ENCODE measurements at places on chromosomes 11 and 22.
A peak's percentile ranks its signal among the peaks of the same experiment; 100 is the strongest.

GRCh38 chr11:112280268-112281126 lies 19.8 kb upstream of the PLET1 start:
- DNase-seq, result peak; percentile 90

DNA sequence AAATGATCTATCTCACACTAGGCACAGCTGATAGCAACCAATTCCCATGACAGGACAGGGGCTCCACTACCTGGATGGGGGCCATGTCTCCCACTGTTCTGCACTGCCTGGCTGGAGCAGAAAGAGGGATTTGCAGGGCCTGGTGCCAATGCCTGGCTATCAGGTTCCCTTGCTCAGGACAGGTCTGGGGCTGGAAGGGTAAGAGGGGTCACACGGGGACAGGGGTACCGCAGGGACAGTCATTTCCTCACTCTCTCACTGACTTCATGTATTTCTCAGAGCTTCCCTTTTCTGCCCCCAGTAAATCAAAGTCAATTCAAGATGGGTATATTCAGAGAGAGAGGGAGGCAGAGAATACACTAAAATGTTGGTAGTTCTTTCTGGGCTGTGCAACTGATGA lies 119.1 kb upstream of the CSNK2A3 start:
- no peak for DNase-seq

DNA sequence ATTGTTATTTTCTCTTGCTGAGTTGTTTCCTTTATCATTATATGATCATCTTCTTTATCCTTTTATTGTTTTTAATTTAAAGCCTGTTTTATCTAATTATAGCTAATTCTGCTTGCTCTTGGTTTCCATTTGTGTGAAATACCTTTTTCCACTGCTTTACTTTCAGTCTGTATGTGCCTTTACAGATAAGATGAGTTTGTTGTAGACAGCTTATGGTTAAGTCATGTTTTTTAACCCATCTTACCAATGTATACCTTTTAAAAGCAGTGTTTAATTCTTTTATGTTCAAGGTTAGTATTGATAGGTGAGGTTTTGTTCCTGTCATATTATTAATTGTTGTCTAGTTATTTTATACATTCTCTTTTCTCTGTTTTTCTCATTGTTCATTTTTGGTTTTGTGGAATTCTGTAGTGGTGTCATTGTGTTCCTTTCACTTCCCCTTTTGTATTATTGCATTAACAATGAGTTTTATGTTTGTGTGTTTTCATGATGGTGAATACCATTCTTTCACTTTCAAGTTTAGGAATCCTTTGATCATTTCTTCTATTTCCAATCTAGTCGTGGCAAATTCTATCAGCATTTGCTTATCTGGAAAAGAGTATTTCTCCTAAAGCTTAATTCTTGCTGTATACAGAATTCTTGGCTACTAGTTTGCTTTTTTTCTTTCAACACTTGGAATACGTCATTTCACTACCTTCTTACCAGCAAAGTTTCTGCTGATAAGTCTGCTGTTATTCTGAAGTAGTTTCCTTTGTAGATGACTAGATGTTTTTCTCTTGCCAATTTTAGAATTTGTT lies 21.8 kb downstream of the OR5AN1 start:
- DNase-seq, result no peak

GRCh38 chr11:77589181-77589520 lies 602 bp upstream of the AQP11 start:
- DNase-seq, result no peak

- no peak for DNase-seq
Observed at GRCh38 chr11:34627197-34627596, 6.3 kb downstream of the EHF start.

- DNase-seq, result peak; percentile 53
Observed at GRCh38 chr11:27317751-27318150, 45.3 kb downstream of the CCDC34 start.

DNA sequence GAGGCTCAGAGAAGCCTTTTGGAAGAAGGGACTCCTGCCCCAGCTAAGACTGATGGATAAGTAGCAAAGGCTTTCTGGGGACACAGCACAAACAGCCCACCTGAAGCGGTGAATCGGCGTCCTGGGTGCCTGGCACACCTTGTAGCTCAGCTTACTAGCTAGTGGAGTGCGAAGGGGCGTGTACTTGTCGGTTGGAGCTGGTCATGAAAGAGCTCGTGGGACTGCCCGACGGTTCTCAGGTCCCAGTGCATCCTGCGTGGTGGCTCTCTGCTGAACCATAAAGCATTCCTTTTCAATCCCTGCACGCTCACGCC lies 690 bp upstream of the UVRAG start:
- no peak for DNase-seq

- no peak for DNase-seq
Observed at GRCh38 chr11:134373591-134374052, 38.4 kb downstream of the B3GAT1 start.

DNA sequence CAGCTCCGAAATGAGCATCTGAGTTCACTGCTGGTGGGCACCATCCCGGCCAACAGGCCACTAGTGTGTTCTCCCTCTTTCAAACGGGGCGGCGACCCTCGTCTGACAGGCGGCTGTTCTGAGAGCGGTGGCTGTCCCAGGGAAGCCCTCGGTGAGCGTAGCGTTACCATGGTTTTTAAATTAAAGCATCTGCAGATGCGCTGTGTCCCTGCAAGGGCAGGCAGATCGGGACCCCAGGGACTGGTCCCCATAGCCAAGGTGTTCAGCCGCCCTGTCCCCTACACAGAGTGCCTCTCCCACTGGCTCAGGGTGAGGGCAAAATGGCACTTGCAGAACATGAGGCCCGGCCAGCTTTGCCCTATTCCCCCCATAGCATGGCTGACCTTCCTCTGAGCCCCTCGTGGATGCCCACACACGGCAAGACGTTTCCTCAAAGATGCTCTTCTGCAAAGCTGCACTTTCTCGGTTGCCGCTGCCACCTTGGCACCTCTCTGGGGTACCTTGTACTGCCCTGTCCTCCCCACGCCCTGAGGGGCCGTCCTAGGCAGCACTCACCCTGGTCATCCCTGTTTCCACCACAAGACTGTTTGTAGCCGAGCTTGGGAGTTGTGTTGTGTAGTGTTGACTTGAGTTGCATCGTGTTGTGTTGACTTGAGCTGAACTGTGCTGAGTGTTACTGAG lies 51.9 kb upstream of the KCNQ1OT1 start:
- DNase-seq, result no peak

- no peak for DNase-seq
Observed at GRCh38 chr22:35661464-35661863, 13.2 kb downstream of the APOL6 start.

GRCh38 chr11:8289492-8289918 lies 25.8 kb upstream of the LMO1 start:
- no peak for DNase-seq

DNA sequence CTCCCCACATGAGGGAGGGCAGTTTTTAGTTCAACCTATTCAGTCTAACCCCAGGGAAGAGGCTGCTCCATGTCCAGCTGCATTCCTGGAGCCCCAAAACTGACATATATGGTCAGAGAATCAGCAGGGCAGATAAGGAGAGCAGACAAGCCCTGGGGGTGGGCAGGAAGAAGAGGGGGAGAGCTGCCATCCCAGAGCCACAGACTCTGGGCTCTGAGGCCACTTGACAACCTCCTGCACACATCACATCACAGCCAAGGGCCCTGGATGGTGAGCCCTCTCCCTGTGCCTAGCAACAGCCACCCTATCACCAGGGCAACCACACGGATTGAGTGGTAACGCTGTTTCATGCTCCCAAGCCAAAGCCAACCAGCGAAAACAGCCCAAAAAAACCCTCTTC lies 3.1 kb downstream of the ARHGAP1 start:
- DNase-seq, result peak; percentile 50
